Stimulated activated CD4-positive, alpha-beta T cell treated with anti-CD3 and anti-CD28 coated beads, Interleukin-2, amount 100 ng/mL, for 48 hours (primary cell): ENCODE measurements at places on chromosomes 7 and 10.

DNA sequence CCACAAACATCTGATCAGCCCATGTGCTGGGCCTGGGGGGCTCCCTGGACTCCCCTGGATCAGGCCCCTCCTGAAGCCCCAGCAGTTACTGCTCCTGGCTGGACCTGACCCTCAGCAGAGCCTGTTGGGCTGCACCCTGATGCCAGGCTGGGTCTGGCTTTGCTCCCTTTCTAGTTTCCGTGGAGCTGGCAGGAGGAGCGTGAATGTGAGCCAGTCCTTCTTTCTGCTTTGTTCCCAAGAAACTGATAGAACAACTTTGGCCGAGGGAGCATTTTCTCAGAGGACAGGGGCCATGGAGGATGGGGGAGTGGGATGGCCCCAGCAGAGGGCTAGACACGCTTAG lies 128.2 kb downstream of the NEURL1 start:
- DNase-seq, result no peak

DNA sequence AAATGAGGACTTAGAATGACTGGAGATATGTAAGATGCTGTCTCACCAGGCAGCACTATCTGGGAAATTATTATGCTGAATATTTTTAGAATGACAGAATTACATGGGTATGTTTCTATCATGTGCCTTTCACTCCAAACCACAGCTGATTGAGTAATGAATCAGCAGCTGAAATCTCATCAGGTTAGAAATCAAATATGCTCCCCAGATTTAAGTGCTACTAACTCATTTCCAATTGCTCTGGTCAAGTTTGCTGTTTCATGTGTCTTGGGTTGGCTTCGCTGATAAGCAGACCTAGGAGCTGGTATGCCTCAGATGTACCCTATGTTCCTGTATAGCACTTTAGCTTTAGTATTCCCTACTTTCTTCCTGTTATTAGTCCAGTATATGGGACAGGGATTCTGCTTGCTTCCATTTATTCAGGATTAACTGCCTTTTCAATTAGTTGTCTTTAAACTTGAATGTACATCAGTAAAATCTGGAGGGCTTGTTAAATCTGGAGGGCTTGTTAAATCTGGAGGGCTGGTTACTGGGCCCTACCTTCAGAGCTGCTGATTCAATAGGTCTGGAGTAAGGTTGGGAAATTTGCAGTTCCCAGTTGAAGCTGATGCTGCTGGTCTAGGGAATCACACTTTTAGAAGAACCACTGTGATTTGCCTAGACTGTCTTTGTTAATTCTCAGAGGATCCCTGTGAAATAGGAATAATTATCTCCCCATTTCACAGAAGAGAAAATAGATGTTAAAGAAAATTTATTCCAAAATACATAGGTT lies 172.9 kb downstream of the DKK1 start:
- DNase-seq, result no peak

- no peak for DNase-seq
Measured at GRCh38 chr10:5589011-5589660, 64.4 kb downstream of the CALML3 start.

- DNase-seq, result no peak
Measured at GRCh38 chr7:148118371-148118770, 472.2 kb upstream of the C7orf33 start.

GRCh38 chr10:81548160-81548559 lies 326.8 kb upstream of the NRG3 start:
- DNase-seq, result no peak

DNA sequence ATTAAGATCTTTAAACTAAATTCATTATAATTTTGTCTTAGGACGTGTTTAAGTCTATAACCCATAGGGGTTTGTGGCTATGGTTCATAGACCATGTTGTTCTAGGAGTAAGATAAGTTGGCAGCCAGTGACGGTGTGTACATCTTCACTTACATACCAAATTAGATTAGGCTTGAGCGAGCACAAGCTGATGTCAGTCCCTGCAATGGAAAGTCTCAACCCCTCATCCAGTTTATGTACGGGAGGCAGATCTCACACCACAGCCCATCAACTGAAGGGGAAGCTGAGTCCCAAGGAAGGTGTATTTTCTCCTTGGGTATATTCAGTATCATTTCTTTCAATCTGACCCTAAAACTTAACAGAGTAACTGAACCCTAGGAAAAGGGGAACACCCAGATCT lies 5.1 kb upstream of the SMC3 start:
- DNase-seq, result no peak

DNA sequence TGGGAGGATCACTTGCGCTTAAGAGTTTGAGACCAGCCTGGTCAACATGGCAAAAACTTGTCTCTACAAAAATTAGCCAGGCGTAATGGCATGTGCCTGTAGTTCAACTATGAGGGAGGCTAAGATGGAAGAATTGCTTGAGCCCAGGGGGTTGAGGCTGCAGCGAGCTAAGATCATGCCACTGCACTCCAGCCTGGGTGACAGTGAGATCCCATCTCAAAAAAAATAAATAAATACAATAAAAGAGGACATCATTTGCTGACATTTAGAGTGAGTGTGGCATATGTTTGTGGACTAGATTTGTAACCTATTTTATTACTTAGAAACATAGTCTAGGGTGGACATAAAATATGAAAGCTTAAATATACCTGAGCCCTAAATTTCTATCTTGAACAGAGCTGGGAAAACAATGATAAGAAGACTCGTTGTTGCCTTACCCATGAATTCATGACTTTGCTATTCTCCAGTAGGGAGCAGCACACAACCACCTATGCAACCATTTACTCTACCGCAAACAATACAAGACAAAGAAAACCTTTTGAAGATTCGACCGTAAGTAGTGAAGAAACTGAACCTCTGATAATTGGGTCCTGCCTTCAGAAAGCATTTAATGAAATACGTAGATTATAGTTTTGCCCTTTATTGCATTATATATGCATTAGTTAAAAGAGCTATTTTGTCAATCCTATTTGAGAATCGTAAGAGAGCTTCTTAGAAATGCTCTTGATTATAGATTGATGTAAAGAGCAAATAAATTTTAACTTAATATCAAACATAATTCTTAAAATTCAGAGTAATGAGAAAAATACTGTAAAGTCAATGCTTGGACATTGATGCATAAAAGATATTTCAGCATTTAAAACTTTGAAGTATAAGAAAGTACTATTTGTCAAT lies 83.5 kb downstream of the GNAT3 start:
- no peak for DNase-seq

- no peak for DNase-seq
Measured at GRCh38 chr10:73645251-73645650, 4.0 kb upstream of the MYOZ1 start.

DNA sequence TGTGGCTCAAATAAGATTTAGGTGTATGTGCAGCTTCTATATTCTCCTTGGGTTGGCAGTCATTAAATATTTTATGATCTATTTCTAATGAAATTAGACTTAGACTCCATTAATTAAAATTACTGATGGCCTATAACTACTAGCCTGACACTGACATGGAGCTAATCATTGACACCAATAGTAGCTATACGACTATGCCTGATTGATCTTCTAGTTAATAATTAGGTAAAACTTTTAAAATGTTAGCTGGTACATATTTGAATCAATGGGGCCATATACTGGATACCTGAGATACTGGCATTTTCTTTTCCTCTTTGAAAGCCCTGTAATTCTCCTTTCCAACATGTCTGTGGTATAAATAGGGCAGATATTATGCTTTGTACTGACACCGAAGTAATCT lies 14.4 kb downstream of the WEE2 start:
- DNase-seq, result no peak

DNA sequence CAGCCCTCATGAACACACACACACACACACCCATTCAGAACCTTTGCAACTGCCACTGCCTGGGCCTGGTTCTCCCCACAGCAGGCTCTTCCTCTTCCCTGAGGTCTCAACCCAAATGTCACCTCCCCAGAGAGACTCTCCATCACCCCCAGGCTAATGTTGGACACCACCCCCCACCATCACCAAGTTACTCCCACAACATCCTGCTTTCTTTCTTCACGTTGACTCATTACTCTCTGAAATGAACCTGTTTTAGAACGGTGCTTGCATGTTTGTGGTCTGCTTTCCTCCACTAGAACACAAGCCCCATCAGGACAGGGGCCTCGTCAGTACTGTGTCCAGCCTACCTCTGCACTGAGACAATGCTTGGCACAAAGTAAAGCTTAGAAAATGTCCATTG lies 16.0 kb downstream of the AFAP1L2 start:
- DNase-seq, result no peak

GRCh38 chr10:58438340-58438871 lies 53.2 kb downstream of the TFAM start:
- no peak for DNase-seq

- DNase-seq, result peak; percentile 50
Measured at GRCh38 chr7:138903186-138903820, 77.9 kb downstream of the KIAA1549 start.

DNA sequence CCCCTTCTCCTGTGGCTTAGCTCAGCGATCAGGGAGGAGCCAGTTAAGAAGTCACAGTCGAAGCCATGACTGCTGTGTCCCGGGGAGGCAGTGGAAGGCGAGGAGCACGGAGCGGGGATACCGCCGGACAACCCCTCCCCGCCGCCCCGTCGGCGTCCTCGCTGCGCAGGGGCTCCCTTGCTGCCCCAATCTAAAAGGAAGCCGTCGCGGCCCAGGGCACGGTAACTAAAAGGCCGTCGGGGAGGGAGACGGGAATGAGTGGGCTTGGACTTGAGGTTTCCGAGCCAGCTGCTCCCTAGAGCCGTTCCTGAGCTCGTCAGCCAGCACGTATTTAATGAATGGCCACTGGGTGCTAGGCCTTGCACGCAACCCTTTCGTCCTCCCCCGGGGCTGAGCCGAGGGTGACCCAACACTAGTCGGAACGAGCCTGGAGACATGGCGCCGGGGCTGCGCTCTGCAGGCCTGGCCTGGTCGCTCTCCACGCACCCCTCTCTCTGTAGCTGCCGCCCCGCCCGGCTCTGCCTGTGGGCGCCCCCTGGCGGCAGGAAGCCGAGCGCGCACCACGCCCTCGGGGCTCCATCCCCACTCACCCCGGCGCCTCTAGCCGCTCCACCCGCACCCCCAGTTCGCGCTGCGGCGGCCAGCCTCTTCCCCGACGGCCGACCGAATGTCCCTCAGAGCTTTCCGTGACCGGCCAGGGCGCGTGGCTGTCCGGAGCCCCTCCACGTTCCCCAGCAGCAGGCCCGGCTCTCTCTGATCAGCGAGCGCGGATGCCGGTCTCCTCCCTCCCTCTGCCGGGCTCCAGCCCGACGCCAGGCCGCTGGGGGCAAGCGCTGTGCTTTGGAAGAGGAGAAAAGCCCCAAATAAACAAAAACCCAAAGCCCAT lies 29.3 kb upstream of the KCNK18 start:
- DNase-seq, result peak; percentile 76

DNA sequence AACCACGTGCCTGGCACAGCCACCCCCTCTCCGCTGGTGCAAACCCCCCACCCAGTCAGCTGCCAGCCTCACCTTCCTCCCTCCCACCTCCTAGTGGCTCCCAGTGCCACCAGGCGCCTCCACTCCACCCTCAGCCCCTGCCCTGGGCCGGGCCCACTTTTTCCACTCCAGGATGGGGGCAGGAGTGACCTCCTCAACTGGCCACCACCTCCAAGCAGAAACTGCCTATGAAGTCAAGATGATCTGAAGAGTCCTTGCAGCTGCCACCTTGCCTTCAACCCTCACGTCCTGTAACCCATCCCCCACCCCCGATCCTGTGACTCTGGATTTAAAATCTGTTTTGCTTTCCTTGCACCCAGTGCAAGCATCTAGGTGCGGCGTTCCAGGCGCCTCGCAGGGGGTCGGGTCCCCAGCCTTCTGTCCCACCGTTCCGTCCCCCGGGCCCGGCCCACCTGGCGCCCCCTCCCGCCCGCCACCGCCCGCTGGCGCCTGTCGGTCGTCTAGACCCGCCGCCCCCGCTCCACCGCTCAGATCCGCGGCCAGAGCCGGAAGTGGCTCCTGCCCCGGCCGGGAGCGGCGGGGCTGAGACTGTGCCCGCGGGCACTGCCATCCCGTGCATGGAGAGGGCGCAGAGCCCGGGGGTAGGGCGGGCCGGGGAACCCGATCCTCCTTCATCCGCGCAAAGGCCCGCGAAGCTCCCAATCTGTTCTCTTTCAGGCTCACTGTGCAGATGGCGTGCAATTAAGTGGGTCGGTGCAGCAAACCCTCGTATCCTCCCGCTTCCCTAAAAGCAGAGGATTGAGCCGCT lies 51.2 kb upstream of the GTF2I start:
- DNase-seq, result peak; percentile 47

- no peak for DNase-seq
Measured at GRCh38 chr10:119783665-119784027, 57.8 kb downstream of the INPP5F start.

DNA sequence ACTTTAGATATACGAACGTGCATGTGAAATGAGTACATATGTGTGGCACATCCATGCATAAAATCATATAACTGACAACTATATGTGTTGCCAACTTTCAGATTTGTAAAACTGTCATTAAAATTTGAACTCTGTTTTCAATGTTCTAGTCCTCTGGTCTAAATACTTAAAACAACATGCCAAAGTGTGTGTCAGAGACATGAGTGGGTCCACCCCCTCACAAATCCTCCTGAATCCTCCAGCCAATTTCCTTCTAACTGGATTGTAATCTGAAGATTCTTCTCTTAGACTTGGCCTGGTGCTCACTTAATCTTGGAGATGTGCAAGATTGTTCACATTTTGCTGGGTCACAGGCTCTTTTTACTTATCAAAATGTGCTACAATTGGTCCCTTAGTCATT lies 184.1 kb downstream of the RELN start:
- DNase-seq, result no peak

DNA sequence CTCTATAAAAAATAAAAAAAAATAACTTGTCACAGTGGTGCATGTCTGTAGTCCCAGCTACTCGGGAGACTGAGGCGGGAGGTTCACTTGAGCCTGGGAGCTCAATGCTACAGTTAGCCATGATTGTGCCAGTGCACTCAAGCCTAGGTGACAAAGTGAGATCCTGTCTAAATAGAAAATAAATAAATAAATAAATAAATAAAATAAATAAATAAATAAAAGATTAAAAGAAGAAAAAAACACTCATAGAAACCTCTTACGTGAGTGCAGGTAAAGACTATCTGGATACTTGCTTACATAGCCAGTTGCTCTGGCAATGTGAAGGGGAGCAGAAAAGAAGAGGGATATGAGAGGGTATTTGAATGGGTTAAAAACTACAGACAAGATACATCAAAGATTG lies 242.5 kb upstream of the PCDH15 start:
- no peak for DNase-seq

DNA sequence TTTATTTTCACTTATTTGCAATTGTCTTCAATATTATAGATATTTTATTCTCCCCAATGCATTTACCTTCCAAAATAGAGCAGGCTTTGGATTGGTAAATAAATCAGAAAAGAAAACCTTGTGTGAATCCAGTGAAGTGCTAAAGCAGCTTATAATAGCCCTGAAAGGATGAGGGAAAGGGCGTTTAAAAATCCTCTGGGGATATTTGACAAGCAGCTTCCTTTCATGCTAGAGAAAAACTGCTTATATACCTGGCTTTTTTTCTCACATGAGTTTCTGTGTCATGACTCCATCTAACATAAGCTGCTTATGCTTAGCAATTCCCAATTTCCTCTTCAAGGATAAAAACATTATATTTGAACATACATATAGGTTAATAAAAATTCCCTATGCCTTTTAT lies 221.6 kb upstream of the SEMA3E start:
- DNase-seq, result no peak

- DNase-seq, result no peak
Measured at GRCh38 chr10:86950349-86950748, 7.1 kb downstream of the MMRN2 start.

GRCh38 chr7:153858355-153858754 lies 193.8 kb upstream of the DPP6 start:
- DNase-seq, result no peak

GRCh38 chr7:17719998-17720397 lies 220.3 kb downstream of the SNX13 start:
- DNase-seq, result no peak

GRCh38 chr7:155985518-155986250 lies 173.4 kb upstream of the SHH start:
- DNase-seq, result no peak
